ENCODE measurements at places on chromosomes 16 and 17. TPM values are rescaled to one million over a fixed set of nuclear protein-coding genes. Genes with fewer than 3 reads are reported as not detected.

TNFRSF13B gene
- total RNA-seq: not detected

LRRC46 gene
- total RNA-seq: not detected

ITGAD gene
- total RNA-seq: not detected

FNDC8 gene
- not detected for total RNA-seq

GSG1L2 gene
- not detected for total RNA-seq

ADAD2 gene
- not detected for total RNA-seq

KRTAP3-1 gene
- total RNA-seq: not detected

GRB7 gene
- not detected for total RNA-seq

SMPD3 gene
- total RNA-seq: 0.09 TPM

HOXB8 gene
- not detected for total RNA-seq

C1QTNF1 gene
- 77.1 TPM for total RNA-seq

ZP2 gene
- total RNA-seq: not detected

SLC4A1 gene
- not detected for total RNA-seq

GALK1 gene
- 49.0 TPM for total RNA-seq

ABCC12 gene
- not detected for total RNA-seq

KRT27 gene
- not detected for total RNA-seq

OTOP2 gene
- total RNA-seq: not detected

SCARF1 gene
- total RNA-seq: 0.14 TPM

GDPD1 gene
- total RNA-seq: 1.0 TPM

FBXO39 gene
- 0.14 TPM for total RNA-seq

SLC12A3 gene
- total RNA-seq: under 0.01 TPM

EFCAB5 gene
- total RNA-seq: 0.57 TPM

TSPAN10 gene
- 2.1 TPM for total RNA-seq

Data from smooth muscle cell of bladder (primary cell).